Vagina (tissue), 2 donors: ENCODE measurements at places on chromosomes 3 and 15.

DNA sequence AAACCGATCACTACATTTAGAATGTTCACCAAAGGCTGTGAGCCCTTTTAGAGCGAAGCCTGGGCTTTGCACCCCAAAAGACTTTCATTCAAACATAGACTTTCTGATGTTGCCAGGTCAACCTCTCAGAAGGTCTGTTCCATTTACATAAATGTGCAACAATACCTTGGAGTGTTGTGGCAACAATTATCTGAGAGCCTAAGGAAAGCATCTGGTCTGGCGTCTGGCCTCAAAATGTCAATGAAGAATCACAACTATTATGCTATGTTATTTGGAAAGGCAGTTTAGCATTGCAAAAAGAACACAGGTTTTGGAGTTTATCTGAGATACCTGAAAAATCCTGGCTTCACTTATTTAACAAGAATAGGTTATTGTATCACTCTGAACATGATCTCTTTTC is 50.0 kb downstream of the POLR2M start:
- no peak for DNase-seq

GRCh38 chr3:47339951-47340350 is 40.9 kb upstream of the PTPN23 start:
- no peak for DNase-seq

DNA sequence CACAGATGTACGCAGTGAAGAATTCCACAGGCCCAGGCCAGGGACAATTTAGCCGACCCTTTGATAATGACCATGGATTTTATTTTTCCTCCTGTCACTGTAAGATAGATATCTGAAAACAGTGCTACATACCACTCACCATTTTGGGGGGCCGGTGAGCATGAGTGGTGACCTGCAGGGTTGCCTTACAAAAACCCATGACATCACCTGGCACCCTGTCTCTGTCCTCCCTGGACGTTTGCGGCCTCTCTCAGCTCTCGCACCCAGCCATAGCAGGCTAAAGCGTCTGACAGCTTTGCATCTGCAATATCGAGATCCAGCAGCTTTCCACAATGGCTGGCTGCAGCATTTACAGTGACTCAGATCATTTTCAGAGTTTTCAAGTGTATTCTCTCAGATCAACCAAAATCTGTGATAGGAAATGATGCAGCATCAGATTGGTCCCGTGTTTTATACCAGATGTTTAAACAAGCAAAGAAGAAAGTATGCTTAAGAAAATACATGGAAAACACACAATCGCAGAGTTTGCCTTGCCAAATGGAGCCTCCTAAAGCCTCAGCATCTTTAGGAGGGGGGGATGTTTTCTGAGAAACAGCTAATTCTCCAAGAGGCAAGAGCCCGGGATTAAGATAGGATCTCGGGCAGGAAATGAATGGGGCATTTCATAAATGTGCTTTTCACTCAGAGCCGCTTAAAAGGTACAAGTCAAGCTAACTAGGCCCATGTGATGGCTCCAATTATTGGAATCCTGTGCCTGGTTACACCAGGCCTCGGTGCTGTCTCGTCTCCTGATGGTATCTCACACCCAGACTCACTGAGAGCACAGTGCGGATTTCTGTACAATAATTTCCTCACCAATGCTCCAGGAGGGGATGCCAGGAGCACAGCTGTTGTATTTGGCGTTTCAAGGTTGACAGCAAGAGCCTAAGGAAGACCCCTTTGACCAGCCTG is 257.3 kb downstream of the XXYLT1 start:
- no peak for DNase-seq

GRCh38 chr3:137172728-137173127 is 214.9 kb downstream of the IL20RB start:
- DNase-seq: no peak

DNA sequence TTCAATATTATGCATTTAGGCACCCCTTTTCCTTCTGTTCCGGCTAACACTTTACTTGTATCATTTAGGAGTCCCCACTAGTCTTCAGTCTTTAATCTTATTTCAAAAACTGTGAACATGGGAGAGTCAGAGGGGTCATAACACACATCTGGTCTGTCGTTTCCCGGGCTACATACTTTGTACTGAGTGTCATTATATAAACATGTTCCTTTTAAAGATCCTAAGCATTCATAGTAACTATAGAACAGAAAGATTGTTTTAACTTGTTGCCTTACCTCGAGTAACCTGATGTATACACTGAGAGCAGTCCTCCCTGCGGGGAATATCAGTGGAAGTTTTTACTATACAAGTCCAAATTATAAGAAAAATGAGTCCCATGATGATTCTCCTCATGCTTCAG is 78.2 kb upstream of the VEPH1 start:
- no peak for DNase-seq

GRCh38 chr3:66253790-66254620 is 33.2 kb downstream of the SLC25A26 start:
- DNase-seq: no peak

GRCh38 chr3:184740509-184741258 is 28.8 kb upstream of the MAGEF1 start:
- no peak for DNase-seq

- no peak for DNase-seq
Measured at GRCh38 chr15:39937696-39938095, 3.8 kb downstream of the EIF2AK4 start.

DNA sequence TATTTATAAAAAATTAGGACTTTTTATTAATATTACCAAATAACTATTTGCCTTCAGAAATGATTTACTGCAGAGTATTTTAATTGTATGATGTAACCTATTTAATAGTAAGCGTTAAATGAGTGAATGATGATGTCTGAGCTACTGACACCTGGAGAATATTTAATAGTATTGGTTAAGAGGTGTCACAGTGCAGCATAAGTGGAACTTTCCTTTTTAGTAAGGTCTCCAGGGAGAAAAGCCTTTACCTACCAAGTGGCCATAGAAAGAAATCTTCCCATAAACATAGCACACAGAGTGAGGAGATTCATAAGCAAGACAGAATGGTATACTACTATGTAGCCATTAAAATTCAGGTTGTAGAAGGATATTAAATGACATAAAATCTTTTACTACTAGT is 441.7 kb downstream of the TBL1XR1 start:
- no peak for DNase-seq

DNA sequence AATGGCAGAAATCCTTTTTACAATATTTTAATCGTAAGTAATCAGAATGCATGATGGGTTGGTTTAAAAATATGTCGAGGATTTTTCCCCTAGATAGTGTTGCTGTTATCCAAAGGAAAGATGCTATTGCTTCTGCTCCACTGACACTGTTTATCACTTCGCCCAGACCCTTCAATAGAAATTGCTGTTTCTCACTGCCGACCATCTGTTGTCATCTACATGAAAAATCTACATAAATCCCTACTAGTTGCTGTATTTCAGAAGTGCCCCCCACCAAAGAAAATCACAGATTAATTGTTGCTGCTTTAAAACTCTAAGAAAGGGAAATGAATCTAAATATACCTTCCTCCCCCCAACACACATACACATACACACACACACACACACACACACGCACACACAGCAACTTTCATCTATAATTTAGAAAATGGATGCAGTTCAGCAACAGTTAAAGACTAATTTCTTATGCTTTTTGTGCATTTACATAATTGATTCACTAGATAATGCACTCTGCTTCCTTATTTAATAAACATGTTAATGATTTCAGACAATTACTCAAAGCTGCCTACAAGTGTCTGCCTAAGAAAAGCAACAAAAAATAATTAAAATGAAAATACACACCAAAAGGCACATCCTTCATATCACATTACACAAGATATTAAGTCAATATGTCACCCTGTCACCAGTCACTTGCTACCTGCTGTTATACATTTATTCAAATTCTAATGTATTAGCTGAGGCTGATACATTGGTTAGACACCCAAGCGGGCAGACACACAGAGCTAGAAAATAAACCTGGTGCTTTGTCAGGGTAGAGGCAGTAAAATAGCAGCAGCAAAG is 82.8 kb downstream of the RORA start:
- DNase-seq: no peak

DNA sequence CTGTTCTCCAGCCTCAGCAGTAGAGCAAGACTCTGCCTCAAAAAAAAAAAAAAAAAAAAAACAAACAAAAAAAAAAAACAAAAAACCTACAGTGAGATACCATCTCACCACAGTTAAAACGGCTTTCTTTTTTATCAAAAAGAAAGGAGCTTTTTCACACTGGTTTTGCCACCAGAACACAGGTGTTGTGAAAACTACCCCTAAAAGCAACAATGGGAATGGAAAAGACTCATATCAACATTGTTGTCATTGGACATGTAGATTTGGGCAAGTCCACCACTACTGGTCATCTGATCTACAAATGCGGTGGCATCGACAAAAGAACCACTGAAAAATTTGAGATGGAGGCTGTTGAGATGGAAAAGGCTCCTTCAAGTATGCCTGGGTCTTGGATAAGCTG is 24.8 kb upstream of the SLC25A38 start:
- DNase-seq: no peak

DNA sequence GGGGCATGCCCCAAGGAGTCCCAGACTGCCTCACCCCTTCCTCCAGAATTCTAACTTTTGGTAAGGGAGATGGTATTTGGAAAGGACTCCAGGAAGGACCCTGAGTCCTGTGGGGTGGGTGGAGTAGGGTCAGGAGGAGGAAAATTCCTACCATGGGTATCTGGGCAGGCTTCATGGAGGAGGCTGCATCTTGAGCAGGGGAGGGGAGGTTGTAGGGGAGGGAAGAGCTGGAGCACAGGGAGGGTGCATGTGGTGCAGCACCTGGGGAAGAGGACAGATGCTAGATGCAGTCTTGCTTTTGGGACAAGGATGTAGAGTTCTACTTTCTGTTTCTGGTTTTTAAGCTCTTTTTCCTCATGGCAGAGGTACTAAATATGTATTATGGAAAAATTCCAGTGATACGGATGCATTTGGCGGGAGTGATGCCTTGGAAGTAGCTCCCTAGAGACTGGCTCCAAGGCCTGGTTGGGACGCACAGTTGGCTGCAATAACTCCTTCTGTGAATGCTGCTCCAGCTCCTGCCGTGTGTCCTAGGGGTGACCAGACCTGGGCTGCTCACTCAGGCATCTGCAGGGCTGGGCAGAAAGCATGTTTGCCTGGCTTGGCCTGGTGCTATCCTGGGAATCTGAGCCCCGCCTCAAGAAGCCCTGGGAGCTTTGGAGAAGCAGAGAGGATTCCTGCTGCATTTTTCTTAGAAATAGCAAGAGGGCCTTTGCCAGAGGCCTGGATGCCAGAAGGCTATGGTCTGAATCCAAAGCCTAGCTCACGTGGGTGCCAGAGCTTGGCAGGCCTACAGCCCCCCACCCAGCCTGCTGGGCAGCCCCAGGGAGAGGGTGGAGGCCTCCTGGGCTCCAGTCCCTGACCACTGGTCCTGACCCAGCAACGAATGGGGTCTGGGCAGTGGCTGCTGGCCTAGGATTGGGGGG is 10.1 kb downstream of the SEMA3F start:
- no peak for DNase-seq

- DNase-seq: no peak
Measured at GRCh38 chr15:45157974-45158373, 28.2 kb downstream of the DUOX1 start.

DNA sequence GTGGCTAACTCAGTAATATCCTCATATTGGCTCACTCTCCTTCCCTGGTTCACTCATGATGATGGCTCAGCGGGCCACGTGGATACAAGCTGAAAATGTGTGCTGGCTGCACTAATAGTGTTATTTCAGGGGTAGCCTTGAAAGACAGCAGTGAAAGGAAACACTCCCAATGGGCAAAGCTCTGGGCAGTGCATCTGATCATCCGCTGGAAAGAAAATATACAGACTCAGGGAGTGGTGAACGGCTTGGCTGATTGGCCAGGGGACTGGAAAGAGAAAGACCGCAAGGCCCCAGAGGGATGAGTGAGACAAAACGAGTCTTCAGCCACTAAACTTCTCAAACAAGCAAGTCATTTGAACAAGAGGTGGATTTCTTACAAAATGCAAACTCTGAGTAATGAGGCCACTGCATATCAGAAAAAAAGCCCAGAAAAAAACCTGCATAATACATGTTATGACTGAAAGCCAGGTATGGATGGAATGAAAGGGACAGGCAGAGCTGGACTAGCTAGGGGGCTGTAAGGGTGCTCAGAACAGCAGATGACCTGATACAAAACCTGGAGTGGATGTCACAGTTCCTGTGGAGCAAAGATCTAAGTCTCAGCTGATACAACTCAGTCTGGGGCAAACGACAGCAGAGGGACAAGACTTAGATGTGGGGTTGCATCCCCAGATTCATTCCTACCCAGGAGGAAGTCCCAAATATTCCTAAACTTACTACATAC is 33.3 kb downstream of the CMTM6 start:
- no peak for DNase-seq

DNA sequence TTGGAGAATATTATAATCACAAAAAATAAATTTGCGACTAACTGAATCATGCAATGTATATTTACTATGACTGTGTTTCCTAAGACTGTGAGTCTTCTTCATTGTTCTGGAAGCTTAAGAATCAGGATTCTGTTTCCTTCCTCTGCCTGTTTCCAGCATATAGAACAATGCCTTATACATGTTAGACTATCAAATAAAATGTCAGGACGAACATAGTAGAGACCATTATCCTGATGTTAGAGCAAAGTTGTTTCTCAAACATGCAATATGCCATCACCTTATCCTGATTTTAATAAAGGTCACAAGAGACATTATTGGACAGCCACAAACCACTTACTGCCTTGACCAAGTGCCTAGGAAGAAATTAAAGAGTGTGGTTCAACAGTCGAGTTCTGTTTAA is 457.4 kb upstream of the AGTR1 start:
- no peak for DNase-seq

DNA sequence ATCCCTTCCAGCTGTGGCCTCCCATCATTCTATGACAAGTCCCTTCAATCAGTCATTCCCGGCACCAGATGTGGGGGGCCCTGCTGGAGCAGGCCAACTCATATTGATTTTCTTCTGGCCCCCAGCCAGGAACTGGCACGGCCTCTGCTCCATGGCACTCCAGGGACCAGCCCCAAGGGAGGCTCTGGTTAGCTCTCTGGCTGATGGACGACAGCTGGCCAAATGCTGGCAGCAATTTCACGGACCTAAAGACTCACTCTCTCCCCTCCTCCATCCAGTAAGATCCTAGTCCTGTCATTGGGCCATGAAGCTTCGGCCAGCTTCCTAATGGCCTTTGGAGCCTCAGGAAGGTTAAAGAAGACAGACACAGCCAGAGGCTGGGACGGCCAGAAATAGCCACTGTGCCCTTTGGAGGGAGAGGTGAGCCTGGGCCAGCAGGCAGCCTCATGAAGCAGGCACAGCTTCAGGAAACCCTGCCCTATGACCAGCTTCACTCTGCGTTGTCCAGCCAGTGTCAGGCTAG is 131.0 kb downstream of the MEX3B start:
- no peak for DNase-seq

DNA sequence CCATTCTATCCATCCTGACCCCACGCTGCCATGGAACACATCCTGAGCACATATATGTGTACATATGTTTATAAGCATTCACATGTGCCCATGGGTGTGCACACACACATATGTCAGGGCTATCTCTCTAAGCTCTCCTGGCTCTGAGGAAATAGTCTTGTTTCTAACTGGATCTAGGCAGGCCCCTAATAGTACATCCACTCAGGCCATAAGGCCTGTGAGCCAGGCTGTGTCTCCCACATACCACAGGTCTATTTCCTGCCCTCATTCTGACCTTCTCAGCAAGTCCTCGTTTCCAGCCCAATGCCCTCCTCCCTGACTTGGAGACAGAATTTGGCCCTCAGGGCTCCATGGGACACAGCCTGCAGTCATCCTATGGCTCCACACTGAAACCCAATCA is 284.8 kb upstream of the CTNNB1 start:
- DNase-seq: peak; percentile 47
